CD8-positive, alpha-beta T cell (primary cell): ENCODE measurements at places on chromosomes 12 and 14.
A peak's percentile ranks its signal among the peaks of the same experiment; 100 is the strongest.

DNA sequence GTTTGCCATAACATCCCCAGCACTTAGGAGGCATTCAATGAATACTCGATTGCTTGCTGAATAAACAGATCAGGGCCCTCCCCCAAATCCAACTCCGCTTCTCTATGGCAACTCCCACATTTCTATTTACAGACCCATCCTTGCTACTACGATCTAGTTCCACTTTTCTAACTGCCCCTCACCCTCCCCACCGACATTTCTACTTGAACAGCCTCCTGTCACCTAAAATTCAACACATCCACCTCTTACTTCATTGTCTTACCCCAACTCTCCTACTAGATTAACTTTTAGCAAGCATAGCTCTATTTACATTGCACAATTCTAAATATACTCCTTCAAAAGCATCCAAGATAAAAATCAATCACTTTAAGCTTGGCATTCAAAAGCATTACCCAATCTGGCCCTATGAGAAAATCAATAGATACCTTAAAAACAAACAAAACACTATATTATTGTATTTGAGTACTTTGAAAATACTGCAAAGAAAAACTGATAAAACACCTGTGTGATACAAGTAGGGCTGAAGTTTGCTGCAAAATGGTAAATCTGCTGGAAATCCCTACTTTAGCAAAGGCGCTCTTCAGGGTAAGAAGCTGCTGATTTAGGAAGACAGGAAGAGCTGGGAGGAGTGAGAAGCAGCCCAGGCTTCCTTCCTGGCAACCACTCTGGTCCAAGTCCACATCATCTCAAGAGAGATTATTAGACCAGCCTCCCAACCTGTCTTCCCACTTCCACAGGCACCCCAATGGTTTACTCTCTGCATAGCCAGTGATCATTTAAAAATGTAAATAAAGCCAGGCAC lies 96.4 kb downstream of the HECTD4 start:
- no peak for DNase-seq

DNA sequence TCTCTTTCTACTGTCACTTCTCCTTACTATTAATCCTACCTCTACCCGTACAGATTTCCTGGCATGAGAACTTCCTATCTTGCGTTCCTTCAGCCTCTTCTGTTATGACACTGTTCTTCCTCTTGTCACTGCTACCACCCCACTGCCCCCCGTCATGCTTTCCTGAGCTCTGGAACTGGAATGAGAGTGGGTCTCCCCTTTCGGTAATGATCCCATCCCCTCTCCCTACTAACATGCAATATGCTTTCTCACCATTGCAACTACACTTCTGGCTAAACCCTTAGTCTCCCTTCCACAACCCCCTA lies 4.9 kb upstream of the AP1G2 start:
- DNase-seq: no peak

DNA sequence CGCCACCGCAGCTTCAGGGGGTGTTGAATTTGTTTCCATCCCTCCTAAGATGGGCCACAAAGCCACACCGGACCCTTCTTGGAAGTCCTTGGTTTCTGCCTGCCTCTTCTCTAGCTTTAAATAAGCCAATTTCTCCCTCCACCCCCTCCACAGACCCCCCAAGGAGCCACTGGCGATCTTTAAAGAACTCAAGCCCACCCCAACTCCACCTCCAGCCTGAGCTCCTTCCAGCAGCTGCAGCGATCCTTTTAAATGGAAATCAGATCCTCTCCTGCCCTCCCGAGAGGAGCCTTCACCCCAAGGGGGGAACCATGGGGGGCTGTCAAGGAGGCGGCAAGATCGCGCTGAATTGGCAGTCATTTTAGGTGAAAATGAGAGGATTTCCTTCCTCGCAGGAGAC lies 133.1 kb downstream of the NCOR2 start:
- DNase-seq: no peak

GRCh38 chr12:55829967-55830600 lies 697 bp upstream of the DNAJC14 start:
- DNase-seq: peak; percentile 48

- DNase-seq: no peak
Measured at GRCh38 chr12:8628731-8629130, 16.1 kb upstream of the AICDA start.

DNA sequence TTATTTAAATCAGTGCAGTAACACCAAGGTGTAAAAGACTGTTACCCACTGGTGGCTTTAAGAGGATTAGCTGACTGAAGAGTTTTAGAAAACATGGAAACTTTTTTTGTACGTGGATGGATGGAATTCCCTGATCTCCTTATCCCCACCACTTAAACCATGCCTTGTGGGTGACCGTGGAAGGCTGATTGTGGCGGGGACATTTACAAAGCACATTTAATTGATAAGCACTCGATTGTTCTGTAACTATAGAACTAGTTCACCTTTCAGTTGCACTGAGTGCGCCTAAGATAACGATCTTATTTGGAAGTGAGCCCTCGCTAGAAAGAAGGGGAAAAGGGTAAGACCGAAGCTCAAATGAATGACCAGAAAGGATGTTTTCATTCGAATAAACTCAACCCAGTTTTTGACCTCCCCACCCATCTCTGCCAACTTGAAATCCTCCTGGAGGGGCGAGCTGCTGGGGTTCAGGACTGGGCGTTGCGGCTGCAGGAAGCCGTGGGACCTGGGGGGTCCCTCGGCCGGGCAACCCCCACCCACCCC lies 688 bp upstream of the RASSF3 start:
- no peak for DNase-seq

- DNase-seq: no peak
Measured at GRCh38 chr14:64062381-64063115, 209.7 kb downstream of the SYNE2 start.

DNA sequence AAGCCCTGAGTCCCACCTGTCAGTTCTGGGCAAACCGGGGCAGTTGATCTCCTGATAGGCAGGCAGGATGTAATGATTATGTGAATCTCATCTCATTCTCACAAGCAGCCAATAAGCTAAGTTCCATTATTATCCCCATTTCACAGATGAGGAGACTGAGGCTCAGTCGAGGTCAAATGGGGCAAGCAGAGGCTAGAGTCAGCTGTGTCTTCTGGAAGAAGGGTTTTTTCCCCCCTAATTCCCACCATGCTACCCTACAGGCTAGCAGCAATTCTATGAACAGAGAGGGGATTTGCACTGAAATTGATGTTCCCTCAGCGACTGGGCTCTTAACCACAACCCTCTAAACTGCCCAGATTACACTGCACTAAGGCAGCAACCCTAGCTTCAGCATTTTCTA lies 93.8 kb upstream of the MAP1LC3B2 start:
- DNase-seq: no peak
